ENCODE measurements at places on chromosomes 5 and 9.
A peak's percentile ranks its signal among the peaks of the same experiment; 100 is the strongest.

- no peak for DNase-seq
Measured at GRCh38 chr5:141949511-141949910, 8.5 kb downstream of the PCDH12 start.

DNA sequence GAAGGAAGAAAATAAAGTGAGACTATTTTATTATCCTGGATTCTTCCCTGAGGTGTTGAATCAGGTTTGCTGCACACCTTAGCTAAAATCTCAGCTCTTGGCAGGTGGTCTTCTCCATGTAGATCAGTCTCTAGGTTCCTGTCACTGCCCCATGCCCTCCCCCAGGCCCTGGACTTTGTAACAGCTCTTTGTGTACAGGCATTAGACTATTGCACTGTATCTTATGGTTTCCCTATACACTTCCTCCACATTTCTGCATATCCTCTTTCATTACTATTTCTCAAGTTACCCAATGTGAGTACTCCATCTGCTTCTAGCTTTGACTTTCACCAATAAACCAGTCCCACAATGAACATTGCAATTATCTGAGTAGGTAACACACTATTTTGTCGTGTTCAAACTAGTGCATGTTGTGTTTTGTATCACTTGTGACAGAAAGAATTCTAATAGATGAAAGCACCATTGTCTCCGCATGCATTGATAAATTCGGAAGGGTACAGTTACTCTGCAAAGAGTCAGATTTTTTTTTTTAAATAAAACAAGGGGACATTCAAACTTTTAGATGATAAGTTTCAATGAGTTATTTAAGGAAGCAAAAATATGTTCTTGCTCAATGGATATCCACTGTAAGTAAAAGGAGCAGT lies 1348.7 kb upstream of the C9orf72 start:
- no peak for DNase-seq

DNA sequence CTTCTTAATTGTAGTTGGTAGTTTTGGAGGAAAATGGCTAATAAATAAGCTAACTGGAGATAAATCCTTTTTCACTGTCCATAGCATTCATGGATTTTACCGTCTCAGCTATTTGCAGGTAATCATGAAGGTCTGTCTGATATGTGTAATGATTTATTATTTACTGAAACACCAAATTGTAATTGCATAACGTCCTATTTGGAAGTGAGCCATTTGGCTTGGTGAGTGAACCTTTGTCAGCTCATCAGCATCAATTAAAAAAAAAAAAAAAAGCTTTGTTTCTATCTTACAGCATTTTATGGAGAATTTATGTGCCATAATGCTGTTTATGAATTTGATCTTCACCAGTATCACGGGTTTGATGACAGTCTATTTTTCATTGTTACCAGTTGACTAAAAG lies 20.2 kb downstream of the RECK start:
- DNase-seq: no peak

GRCh38 chr9:99813739-99814138 lies 7.9 kb upstream of the NR4A3 start:
- DNase-seq: no peak

DNA sequence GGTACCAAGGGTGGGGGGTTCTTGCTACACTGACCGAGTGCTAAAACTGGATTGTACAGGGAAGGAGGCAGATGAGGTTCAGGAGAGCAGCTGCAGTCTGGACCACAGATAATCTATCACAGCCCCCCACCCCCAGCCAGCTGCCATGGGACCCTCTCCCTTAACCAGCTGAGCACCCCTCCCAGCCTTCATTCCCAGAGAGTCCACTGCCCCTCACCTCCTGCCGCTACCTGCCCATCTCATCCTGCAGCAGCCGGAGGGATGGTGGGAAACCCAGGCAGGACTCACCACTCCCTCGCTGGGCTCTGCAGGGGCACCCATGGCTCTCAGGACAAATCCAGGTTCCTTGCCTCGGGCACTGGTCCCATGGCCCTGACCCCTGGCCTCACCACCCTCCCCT lies 66.7 kb downstream of the MRPL36 start:
- DNase-seq: peak; percentile 11

All from SK-N-SH (cell line).